ENCODE measurements at places on chromosomes 16 and 17.

- no peak for DNase-seq
Measured at GRCh38 chr17:37833237-37833859, 88.5 kb upstream of the HNF1B start.

DNA sequence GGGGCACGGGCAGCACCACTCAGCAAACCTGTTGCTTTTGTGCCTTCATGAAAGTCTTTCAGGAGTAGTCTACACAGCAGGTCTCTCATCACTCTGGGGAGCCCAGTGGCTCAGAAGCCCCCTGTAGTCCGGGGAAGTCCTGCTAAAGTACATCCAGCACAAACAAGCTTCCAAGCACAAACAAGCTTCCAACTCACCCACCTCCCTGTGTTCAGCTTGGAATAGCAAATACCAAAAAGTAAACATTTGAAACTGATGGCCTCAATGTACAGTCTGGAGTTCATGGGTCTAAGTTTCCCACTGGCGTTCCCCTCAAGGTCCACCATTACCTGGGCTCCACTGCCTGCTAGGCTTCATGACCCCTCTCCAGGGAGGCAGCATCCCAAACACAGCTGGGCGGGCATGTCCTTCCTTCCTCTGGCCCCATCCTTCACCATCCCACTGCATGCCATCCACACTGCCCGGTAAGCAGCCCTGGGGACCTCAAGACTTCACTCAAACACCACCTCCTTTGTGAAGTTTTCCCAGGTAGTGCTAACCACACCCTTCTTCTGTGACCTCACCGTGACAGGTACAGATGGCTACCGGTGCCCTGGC, 62.8 kb upstream of the SIAH1 start:
- no peak for DNase-seq

DNA sequence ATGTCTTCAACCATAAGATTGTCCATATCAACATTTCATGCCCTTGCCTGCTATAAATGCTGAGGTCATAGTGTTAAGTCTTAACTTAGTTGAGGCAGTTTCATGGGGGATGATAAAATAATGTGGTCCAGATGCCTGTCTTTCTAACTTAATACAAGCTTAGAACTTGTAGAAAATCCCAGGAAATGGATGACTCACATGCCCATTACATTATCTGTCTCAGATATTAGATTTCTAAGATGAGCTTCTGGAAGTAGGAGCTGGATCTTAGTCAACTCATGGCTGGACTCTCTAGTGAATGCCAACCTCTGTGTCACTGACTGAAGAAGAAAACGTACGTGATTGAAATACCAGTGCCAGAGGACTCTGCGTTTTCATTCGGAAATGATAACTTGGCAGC, 797.5 kb upstream of the EEF2KMT start:
- DNase-seq: no peak

GRCh38 chr17:68125111-68125870, 89.8 kb downstream of the KPNA2 start:
- DNase-seq: no peak

GRCh38 chr16:78310990-78311561, 211.6 kb downstream of the WWOX start:
- DNase-seq: no peak

DNA sequence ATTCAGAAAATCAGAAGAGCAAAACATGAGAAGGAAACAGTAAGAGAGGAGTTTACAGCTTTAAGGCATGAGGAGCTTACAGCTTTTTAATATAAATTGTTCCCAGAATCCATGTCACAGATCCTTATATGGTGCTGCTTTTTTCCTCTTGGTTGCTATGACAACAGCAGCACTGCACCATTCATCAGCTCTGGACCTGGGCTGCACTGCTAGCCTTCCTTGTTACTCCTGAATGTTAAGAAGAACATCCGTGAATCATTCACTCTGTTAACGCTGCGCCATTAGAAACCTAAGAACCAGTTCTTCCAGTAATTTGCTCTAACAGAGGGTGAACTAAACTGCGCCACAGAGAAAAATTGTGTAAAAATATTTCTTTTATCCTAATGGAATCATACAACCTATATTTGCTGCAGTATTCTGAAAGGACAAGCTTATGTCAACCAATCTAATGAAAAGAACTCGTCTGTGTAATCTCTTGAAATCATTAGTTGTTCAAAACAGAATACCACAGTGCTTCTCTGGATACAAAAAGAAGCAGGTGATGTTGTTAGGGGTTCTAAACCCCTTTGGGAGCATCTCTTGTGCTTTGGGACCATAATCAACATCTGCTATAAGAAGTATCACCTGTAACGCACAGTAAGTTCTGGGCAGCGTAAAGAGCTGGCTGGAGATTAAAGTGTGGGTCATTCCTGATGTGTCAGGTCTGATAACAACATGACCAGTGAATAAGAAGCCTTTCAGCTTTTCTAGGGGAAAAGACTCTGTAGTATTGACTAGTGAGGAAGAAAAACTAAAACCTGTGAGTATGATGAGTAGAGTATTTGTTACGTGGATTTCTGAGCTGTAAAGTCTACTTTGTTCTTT, 151.2 kb downstream of the TANC2 start:
- DNase-seq: no peak

DNA sequence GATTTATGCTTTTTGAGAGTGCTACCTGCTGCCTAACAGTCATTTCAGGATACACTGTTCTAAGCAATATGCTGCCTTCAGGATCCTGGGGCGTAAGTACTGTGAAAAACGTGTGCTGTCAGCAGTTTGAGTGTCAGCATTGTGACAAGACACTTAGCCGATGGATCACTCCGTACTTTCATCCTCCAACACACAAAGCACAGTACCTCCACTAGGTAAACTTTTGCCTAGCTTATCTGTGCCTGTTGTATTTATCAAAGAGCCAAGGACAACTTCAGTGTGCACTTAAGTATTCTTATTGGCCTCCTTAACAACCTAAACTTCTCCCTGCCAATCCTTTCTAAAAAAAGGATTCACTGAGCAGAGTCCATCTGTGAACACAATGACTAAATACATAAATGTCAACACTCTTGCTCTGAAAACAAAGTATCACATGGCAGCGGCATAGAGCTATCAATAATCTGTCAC, 33.8 kb upstream of the PHLPP2 start:
- DNase-seq: no peak

- no peak for DNase-seq
Measured at GRCh38 chr16:72877374-72878028, 170.4 kb downstream of the ZFHX3 start.

DNA sequence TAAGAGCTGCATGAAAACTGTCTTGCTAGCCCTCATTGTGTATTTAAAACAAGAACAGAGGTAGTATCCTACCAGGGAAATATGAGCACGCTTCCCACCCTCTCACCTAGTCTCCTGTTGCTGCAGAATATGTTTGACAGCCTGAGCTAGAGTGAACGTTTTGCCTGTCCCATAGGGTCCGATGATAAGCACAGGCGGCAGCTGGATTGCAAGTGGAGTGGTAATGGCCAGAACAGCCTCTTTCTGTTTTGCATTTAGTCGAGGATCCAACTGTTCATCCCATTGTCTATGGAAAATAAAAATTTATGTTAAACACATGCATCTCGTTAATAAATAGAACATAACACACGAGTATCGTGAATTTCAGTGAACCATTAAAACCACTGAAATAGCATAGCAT, 84.2 kb downstream of the HELZ start:
- DNase-seq: no peak

DNA sequence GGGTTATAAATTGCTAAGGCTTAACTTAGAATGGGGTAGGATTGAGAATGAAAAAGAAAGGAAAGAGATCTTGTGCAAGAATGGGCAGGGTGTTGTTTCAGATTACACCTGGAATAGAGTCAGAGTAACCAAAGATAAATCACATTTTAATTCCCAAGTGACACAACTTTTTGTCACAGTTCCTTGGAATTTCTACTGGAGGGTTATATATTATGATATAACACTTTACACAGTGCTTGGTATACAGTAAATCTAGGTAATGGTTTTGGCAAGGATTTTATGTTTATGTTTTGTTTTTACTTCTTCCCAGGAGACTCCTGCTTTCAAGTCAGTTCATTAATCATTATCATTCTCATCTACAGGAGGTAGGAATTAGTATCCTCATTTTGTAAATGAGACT, 115.7 kb upstream of the KCNJ16 start:
- no peak for DNase-seq

DNA sequence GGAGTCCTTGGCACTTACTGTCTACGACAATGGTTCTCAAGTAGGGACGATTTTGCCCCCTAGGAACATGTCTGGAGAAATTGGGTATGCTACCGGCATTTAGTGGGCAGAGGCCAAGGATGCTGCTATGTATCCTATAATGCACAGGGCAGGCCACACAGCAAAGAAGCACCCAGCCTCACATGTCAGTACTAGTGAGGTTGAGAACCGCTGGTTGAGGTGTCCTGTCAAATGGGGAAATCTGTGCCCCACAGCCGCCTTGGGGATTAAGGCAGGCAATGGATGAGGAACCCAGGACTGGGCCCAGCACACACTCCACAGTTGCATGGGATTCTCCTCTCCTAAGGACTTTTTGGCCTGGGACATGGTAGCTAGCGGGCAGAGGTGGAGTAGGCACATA, 86.7 kb upstream of the TOB1 start:
- DNase-seq: no peak

DNA sequence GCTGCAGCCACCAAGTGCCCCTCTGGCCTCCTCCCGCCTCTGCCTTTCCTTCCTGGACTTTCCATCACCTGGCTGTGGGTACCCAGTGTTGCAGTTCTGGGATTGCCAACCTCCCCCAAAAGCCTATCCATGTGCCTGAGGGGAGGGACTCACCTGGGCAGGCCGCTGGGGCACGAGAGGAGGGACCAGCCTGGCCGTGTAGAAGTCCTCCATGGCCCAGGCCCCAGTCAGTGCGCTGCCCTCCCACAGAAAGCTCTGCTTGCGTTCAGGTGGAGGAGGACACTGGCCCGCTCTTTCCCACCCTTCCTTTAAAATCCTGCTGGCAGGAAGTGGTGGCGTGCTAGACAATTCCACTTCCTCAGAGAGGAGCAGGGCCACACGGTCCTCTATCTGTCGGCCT, 14.2 kb downstream of the SLX4 start:
- DNase-seq: no peak

GRCh38 chr17:29716566-29716965, 93.9 kb upstream of the CORO6 start:
- DNase-seq: no peak

- no peak for DNase-seq
Measured at GRCh38 chr16:67805718-67806427, 487 bp downstream of the RANBP10 start.

GRCh38 chr16:22360963-22361659, 13.3 kb downstream of the CDR2 start:
- no peak for DNase-seq

DNA sequence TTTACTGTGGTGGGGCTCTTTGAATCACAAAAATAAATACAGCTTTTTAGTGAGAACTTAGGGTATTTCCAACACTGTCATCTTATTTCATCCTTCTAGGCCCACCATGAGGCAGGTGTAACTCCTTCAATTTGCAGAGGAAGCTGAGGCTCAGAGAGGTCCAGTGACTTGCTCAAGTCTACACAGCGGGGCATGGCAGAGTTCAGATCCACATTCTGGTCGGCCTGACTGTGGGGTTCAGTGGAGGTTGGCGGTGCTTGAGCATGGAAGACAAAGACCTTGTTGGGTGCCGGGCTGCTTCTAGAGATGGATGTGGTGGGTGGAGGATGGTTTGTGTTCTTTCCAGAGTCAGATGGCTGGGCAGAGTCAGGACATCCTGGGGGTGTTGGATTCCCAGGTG, 39.8 kb downstream of the PLCG2 start:
- DNase-seq: no peak

GRCh38 chr17:29210879-29211278, 30.7 kb upstream of the MYO18A start:
- no peak for DNase-seq

DNA sequence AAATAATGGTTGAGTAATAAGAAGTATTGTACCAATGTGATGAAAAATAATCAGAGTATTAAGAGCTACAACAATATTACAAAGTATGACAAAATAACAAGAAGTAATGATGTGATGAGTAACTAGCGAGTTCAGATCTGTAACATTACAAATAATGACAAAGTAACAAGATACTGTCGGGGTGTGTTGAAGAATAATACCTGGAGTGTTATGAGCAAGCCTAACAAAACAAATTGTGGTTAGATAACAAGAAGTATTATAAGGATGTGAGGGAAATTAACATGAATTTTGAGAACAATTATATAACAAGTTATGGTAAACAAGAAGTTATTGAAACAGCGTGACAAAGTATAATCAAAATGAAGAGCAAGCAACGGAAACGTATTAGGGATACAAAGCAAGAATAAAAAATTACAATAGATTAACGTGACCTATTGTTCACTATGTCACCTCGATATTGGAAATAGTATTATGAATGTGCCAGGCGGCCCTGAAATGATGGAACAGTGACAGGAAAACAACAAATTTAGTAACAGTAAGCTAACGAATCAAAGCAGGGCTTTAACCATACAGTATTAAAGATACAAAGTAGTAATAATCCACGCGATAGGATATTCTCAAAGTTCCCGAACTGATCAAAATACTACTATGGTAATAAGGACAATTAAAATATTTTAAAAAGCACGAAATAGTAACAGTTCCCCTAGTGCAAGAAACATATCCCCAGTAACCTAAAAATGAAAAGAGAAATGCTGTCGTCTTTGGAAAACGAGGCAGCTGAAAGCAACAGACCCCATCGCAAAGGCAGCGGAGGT, 1.6 kb downstream of the TBX4 start:
- no peak for DNase-seq

DNA sequence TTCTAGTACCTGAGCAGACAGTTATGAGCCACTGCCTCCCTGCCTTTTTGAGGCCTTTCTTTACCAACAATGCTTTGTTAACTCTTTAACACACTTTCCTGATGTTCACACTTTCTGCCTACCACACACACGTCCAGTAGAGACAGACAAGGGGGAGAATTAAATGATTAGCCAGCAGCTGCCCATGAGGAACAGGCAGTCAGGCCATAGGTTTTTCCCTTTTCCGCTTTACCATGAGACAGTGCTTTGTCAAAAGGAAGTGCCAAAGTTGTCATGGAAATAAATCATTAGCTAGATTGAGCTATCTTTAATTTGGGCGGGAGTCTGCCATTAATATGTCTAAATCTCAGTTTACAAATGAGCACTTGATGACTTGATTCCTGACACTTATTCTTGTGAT, 102.1 kb downstream of the PITPNC1 start:
- DNase-seq: no peak

GRCh38 chr16:1777375-1778199, 4.7 kb upstream of the MRPS34 start:
- no peak for DNase-seq

DNA sequence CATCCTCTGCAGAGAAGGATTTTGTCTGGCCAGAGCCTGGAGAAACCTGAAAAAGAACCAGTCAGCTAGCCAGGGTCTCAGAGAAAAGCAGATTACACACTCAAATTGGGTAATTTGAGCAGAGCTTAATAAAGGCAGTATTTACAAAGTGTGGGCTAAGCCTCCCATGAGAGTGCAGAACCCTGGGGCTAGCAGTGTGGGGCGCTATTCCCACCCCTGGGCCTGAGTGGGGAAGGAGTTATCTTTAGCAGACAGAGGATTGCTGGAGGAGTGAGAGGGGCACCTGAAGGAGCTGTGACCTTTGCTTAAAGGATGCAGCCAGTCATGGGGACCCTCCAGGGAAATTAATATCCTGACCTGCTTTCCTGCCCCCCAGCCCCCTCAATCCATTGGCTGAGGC, 46.2 kb downstream of the SNX20 start:
- DNase-seq: no peak

GRCh38 chr16:88084881-88085280, 133.6 kb downstream of the BANP start:
- no peak for DNase-seq

- DNase-seq: no peak
Measured at GRCh38 chr17:27994586-27994985, 47.9 kb upstream of the NLK start.

GRCh38 chr16:31464348-31464769, 5.1 kb downstream of the ARMC5 start:
- DNase-seq: no peak
